Stimulated activated CD4-positive, alpha-beta T cell treated with anti-CD3 and anti-CD28 coated beads, Interleukin-4, amount 100 ng/mL, for 24 hours (primary cell): ENCODE measurements at places on chromosomes 6 and 20.
A peak's percentile ranks its signal among the peaks of the same experiment; 100 is the strongest.

GRCh38 chr6:98944598-98945081 lies 3.1 kb downstream of the FBXL4 start:
- no peak for DNase-seq

DNA sequence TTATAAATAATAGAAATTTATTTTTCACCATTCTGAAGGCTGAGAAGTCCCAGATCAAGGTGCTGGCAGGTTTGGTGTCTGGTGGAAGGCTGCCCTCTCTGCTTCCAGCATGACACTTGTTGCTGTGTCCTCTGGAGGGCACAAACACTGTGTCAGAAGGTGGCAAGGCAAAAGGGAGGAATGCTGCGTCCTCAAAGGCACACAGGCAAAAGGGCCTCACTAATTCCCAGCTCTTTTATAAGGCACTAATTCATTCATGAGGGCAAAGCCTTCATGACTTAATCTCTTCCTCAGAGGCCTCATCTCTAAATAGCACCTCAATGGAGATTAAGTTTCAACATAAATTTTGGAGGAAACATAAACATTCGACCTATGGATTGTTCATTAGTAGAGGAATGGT lies 209.5 kb upstream of the SMLR1 start:
- DNase-seq, result no peak

DNA sequence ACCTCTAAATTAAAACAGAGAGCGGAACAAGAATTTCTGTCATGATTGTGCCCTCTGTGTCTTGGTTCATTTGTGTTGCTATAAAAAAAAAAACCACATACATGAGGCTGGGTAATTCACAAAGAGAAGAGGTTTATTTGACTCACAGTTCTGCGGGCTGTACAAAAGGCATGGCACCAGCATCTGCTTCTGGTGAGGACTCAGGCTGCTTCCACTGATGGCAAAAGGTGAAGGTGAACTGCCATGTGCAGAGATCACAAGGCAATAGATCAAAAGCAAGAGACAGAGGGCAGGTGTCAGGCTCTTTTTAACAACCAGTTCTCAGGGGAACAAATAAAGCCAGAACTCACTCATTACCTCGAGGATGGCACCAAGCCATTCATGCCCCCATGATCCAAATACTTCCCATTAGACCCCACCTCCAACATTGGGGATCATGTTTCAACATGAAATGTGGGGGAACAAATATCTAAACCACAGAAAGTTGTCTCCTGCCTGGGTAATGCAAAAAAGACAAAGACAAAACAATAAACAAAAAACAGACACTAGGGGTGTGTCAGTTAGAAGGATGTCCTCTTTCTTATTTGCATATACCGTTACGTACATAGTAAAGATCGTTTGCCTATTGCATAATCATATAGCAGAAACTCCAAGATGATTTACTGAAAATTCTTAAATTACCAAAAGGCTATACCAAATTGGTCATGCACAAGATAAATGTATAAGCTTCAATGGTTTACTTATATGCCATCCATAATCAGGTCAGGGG lies 17.0 kb downstream of the SERPINB9 start:
- DNase-seq, result no peak

DNA sequence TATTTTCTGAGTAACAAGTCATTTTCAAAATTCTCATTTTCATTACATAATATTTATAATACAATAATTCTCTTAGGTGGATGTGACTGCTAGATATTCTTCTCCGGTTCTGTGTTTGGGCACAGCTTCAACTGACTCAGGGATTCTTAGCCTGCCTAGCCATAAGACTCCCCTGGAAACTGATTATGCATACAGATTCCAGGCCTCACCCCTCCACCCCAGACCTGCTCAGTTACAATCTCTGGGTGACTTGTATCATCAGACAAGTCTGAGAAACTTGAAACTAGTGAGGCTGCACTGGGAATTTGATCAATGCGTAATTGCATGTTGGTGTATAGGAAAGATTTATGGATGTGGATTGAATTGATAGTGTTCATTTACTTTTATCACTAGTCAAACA lies 25.4 kb downstream of the FLRT3 start:
- DNase-seq, result no peak

- DNase-seq, result peak; percentile 58
Measured at GRCh38 chr20:25750765-25751696, 54.4 kb upstream of the ZNF337 start.

GRCh38 chr6:43178951-43179830 lies 2.8 kb upstream of the CUL9 start:
- no peak for DNase-seq

- no peak for DNase-seq
Measured at GRCh38 chr20:58851221-58851968, 693 bp upstream of the GNAS-AS1 start.

- DNase-seq, result no peak
Measured at GRCh38 chr20:50379049-50379990, 130.9 kb upstream of the PTPN1 start.

- no peak for DNase-seq
Measured at GRCh38 chr6:16367571-16367970, 129.2 kb downstream of the GMPR start.

- DNase-seq, result no peak
Measured at GRCh38 chr6:52138284-52138683, 47.9 kb upstream of the IL17A start.

- no peak for DNase-seq
Measured at GRCh38 chr6:11812951-11813350, 34.3 kb upstream of the ADTRP start.

DNA sequence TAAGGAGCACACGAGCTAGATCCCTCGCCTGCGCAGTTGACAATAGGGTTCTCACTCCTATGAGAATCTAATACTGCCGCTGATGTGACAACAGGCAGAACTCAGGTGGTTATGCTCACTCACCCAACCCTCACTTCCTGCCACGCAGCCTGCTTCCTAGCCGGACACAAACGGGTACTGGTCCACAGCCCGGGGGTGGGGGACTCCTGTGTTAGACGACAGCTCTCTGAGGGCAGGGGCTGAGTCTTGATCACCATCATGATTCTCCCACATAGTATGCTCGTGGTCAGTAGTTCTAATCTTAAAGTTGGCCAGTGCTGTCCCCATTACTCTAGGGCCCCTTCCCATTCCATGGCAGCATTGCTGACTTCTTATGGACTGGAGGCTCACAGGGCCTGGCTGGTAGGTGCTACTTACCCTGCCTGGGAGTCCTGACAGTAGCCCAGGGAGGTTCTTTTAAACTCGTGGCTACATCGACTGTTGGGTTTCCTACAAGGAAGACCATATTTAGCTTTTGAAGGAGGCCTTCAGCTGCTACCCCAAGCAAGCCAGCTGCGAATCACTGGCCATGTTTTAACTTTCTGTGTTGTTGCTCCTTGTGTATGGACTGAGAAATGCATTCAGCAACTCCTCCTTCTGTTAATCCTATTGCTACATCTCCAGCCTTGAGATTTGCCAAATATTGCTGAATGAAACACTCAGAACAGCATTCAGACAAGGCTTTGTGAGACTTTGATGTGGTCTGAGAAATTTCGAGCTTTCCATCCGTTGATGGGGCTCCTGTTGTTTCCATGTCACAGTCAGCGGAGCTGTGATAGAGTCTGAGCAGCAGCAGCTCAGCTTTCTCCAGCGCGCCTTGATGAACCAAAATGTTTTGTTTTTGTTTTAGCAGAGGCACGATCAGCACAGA lies 300.3 kb downstream of the NRN1 start:
- no peak for DNase-seq

- DNase-seq, result no peak
Measured at GRCh38 chr20:41272339-41272738, 45.2 kb downstream of the ZHX3 start.

DNA sequence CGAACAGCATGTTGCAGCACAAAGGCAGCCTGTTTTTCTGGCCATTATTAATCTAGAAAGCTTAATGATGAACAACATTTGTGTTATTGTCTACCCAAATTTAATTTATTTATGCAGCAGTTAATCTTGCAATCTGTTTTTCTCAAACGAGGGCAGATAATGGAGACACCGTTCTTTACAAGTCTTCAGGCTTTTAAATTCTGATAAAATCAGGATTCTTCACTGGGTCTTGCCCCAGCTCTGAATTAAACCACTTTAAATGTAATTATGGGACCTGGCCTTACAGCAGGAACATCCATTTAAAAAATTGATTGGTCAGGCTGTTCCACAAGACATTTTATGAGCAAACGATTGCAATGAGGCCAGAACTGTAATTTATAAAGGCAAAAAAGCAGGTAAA lies 26.5 kb upstream of the INSM1 start:
- no peak for DNase-seq

DNA sequence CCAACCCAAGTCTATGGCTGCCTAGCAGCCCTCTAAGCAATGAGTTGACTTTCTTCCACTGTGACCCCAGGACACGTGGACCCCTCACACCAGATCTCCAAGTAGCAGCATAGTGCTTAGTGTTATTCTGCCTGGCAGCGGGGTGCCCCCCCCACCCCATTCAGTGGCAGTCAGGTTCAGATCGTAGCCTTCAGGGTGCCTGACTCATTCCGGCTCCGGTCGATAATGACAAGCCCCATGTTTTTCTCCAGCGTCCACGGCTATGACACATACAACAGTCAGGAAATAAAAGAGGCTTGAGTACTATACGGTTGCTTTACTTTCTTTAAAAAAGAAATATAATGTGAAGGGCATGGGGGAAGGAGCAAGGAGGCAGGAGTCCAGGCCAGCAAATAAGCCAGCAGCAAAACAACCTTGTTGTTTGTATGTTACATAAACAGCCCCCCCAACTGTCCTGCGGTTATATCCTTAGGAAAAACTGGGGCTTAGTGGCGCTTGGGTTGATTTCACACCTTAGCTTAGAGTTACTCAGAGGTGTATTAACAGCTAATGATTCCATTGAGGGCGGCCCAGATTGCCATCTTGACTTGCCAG lies 23.1 kb downstream of the GNAS start:
- DNase-seq, result no peak

DNA sequence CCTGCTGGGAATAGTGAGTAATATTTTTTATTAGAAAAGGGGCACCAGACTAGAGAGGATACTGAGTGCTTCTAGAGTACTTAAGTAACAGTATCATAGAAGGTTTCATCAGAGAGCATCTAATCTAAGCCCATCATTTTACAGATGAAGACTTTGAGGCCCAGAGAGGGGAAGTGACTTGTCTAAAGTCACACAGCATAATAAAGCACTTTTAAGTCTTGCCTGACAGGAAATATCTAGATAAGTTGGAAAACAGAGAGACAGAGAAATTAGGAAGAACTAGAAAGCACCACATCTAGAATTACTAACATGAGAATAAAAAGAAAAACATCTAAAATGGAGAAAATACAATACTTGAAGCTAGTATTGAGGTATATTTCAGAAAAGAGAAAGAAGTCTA lies 6.0 kb downstream of the HLA-DMA start:
- no peak for DNase-seq

DNA sequence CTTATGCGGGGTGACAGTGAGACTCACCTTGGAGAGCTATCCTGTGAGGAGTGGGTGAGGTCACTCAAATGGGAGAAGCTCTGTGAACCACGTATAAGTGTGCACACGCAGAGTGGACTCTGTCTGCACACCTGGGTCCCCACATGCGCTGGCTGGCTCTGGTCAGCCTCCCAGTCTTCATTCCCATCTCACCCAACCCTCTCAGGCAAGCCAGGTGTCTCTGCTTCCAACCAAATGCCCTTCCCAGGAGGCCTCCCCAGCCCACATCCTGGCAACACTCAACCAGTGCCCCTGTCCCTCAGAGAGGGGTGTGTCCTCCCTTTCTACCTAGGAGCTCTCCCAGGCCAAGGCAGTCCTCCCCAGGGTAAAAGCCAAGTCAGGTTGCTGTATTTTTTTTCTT lies 8.0 kb upstream of the PI16 start:
- no peak for DNase-seq

GRCh38 chr20:38812709-38813573 lies 7.4 kb downstream of the PPP1R16B start:
- no peak for DNase-seq

DNA sequence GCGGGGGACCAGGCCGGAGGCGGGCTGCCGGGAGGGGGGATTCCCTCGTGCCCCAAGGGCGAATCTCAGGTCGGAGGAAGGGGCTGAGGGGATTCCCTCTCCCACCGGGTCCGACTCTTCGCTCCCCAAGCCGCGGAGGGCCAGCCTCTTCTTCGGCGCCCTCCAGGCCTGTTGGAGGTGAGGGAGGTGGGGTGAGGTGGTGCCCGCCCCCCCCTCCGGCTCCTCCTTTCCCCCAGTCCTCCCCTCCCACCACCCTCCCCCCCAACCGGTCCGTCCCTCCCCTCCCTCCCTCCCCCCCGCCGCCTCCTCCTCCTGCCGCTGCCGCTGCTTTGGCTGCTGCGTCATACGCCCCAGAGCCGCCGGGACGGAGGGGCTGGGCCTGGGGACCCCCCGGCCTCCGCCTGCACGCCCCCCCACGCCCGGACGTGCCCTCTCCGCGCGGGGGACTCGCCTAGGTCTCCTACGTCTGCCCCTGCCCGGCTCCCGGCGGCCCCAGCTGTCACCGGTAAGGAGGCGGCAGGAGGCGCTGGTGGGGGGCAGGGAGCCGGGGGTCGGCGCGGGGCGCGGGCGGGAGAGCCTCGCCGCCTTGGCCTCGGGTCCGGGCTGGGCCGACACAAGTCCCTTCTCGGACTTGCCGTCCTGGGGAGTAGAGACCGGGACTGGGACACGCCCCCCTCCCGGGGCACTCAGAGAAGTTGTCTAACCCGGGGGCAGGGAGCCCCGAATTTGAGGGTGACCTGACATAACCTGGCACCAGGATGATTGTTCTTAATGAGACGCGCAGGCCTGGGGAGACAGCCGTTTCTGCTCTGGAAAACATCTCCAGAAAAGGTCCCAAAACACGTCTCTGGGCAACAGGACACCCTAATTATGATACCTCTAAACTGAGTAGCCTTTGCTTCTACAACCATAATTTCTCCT lies at the start of gene PHF1:
Gene PHF1 (plus strand): TSS at position 304 of the 921 bp plus-strand sequence. CDS start 1,250 bp downstream, outside the sequence.
- DNase-seq, result no peak

- no peak for DNase-seq
Measured at GRCh38 chr6:168277274-168277669, 42.3 kb downstream of the DACT2 start.
